ENCODE measurements at places on chromosomes 6 and 20. TPM values are rescaled to one million over a fixed set of nuclear protein-coding genes. Genes with fewer than 3 reads are reported as not detected.

Gene ABRACL
- total RNA-seq, result 18.6 TPM

Gene SAMD3
- total RNA-seq, result 1.2 TPM

Gene ACTL10
- total RNA-seq, result 1.2 TPM

DNA sequence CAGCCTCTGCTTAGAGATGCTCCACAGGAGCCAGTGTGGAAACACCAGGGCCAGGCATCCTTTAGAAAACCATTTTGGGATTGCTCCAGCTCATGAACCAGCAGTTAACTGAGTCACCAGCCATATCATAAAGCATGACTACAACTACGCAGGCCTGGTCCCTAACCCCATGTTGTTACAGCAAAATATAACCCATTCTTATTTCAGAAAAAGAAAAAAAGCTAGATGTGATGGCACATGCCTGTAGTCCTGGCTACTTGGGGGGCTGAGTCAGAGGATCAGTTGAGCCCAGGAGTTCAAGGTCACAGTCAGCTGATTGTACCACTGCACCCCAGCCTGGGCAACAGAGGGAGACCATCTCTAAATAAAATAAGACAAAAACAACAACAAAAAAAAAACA lies 36.8 kb downstream of the C6orf15 start:
- no peak overlapping the region for H3K4me3 ChIP-seq
- no peaks in the 10 kb centered on the region for H3K4me1 ChIP-seq
- no peak overlapping the region for H3K27ac ChIP-seq

- no peak for DNase-seq
- H3K4me3 ChIP-seq, result no peak overlapping the region
- no peaks in the 10 kb centered on the region for H3K27me3 ChIP-seq
- no peaks in the 10 kb centered on the region for H3K4me1 ChIP-seq
- no peak overlapping the region for H3K27ac ChIP-seq
Measured at GRCh38 chr6:116022841-116023445, 37.7 kb downstream of the FRK start.

- no peaks in the 10 kb centered on the region for H3K27me3 ChIP-seq
- no peak overlapping the region for H3K4me3 ChIP-seq
Measured at GRCh38 chr6:88709819-88710246, 253.6 kb downstream of the RNGTT start.

Gene PSORS1C2
- not detected for total RNA-seq

Gene CENPQ
- total RNA-seq, result 3.8 TPM

All from aorta (tissue), 5 donors.